ENCODE measurements at places on chromosomes 11 and 22.

- no peak for DNase-seq
Measured at GRCh38 chr11:110075847-110076208, 17.4 kb upstream of the ZC3H12C start.

- no peak for DNase-seq
Measured at GRCh38 chr11:94735907-94736306, 32.2 kb upstream of the AMOTL1 start.

DNA sequence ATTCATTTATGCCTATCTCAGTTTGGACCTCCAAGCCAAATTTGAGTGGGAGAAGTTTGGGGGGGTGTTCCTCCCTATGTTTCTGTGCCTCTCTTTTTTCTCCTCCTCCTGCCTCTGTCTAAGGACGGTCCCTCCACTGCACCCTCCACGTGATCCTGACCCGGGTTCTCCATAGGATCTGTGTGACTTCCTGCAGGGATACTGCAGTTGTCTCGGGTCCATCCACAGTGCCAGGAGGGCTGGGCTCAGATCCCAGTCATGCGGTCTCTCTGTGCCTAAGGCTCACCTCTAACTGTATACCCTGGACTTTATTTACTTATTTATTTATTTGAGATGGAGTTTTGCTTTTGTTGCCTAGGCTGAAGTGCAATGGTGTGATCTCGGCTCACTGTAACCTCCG, 1354.5 kb downstream of the BRD1 start:
- DNase-seq, result no peak

GRCh38 chr22:44524806-44525205, 26.8 kb upstream of the RTL6 start:
- no peak for DNase-seq

DNA sequence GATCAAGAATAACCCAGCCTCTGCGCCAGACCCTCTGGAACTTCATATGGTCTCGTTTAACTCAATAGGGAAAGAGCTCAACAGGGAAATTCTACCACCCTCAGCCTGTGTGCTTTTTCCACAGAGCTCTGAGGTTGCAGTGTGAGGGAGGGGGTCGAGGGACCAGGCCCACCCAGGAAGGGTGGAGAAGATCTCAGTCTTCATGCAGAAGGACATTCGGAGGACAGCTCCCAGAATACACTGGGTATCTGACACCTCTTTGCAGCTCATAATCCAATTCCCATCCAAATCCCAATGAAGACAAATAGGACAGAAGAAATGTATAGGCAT, 56.6 kb downstream of the ST14 start:
- DNase-seq, result no peak

GRCh38 chr22:21990445-21991303, 8.1 kb upstream of the TOP3B start:
- DNase-seq, result no peak

DNA sequence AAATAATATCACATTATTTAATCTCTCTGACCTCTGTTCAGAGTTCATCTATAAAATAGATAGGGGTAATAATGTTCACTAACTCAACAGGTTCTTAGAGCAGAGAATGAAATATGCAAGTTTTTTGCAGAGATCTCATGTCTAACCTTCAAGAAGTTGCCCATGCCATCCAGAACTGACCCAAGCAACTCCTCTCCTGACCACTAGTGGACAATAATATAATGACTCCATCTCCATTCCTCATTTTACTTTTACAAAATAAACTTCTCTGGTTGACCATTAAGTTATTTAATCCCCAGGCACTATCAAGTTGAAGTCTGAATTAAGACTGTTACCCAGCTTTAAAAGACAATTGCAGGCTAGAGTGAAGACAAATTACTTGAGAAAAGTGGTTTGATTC, 382.6 kb downstream of the KCNA4 start:
- DNase-seq, result no peak

- no peak for DNase-seq
Measured at GRCh38 chr11:116680349-116681125, 92.2 kb downstream of the BUD13 start.

GRCh38 chr11:704228-704674, 1.8 kb upstream of the EPS8L2 start:
- no peak for DNase-seq

GRCh38 chr11:26779074-26779865, 57.4 kb upstream of the SLC5A12 start:
- no peak for DNase-seq

- DNase-seq, result no peak
Measured at GRCh38 chr22:45717789-45718188, 46.2 kb downstream of the ATXN10 start.

GRCh38 chr11:120599816-120600420, 88.4 kb downstream of the GRIK4 start:
- DNase-seq, result no peak

DNA sequence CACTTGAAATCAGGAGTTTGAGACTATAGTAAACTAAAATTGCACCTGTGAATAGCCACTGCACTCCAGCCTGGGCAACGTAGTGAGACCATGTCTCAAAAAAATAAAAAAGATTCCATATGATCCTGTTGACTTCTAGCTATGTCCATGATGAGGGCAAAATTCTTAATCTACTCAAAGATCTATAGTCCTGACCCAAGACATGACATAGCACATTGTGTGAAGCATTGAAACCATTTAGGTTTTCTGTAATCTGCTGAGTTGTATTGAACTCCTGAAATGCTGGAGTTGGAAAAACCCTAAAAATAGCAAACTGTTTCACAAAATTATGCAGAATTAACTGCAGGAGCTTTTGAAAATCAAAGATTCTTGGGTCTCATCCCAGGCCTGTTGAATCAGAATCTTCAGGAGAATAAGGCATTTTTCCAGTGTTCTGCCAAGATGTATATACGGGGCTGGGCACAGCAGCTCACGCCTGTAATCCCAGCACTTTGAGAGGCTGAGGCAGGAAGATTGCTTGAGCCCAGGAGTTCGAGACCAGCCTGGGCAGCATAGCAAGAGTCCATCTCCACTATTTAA, 29.8 kb upstream of the LDHA start:
- no peak for DNase-seq

GRCh38 chr11:69008737-69009440, 4.2 kb downstream of the MRGPRF start:
- no peak for DNase-seq

- DNase-seq, result no peak
Measured at GRCh38 chr11:91296629-91297028, 928.0 kb upstream of the FAT3 start.

GRCh38 chr22:38827510-38827909, 16.3 kb downstream of the NPTXR start:
- DNase-seq, result no peak

DNA sequence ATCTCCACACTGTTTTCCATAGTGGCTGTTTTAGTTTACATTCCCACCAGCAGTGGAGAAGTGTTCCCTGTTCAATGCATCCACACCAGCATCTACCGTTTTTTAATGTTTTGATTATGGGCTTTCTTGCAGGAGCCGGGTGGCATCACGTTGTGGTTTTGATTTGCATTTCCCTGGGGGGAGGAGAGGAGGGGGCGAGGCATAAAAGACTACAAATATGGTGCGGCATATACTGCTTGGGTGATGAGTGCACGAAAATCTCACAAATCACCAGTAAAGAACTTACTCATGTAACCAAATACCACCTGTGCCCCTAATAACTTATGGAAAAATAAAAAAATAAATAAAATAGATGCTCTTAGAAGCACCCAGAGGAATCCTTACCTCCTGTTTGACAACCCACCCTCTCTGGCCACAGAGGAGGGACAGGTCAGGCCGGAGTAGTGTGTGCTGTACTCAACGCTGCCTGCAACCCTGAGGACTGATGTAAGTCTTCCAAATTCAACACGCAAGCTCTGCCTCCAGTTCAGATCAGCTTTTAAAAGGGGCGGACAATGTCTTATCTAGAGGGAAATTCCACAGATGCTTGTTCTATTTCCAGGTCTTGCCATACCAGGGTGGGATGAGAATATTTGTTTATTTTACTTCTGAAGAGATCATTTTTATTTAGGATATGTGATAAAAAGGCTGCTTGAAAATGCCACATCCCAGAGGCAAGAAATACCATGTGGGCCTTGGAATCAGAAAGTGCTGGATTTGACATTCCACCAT, 329.6 kb upstream of the B3GAT1 start:
- DNase-seq, result no peak

GRCh38 chr22:40210818-40211217, 33.1 kb downstream of the TNRC6B start:
- no peak for DNase-seq

DNA sequence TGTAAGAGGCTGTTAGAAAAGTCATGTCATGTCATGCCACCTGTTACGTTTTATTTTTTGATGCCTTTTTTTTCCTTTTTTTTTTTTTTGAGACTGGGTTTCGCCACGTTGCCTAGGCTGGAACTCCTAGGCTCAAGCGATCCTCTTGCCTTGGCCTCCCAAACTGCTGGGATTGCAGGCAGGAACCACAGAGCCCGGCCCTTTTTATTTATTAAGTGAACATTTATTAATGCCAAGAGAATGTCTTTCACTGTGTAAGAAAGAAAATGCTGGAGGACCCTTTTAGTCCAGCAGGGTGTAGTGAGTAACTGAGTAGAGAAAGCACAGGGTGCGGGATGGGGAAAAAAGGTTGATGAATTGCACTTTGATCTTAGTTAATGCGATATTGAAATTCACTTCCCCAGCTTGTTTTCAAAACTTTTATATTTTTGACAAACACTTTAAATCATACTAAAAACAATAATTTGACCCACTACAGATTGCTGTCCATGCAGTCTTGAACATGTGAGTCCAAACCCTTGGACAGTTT, 2.3 kb upstream of the XBP1 start:
- no peak for DNase-seq

GRCh38 chr22:25051073-25051472, 98.6 kb downstream of the KIAA1671 start:
- DNase-seq, result no peak

GRCh38 chr22:33529424-33530113, 390.7 kb downstream of the LARGE1 start:
- DNase-seq, result no peak

GRCh38 chr11:70250876-70251658, 19.4 kb upstream of the PPFIA1 start:
- no peak for DNase-seq

DNA sequence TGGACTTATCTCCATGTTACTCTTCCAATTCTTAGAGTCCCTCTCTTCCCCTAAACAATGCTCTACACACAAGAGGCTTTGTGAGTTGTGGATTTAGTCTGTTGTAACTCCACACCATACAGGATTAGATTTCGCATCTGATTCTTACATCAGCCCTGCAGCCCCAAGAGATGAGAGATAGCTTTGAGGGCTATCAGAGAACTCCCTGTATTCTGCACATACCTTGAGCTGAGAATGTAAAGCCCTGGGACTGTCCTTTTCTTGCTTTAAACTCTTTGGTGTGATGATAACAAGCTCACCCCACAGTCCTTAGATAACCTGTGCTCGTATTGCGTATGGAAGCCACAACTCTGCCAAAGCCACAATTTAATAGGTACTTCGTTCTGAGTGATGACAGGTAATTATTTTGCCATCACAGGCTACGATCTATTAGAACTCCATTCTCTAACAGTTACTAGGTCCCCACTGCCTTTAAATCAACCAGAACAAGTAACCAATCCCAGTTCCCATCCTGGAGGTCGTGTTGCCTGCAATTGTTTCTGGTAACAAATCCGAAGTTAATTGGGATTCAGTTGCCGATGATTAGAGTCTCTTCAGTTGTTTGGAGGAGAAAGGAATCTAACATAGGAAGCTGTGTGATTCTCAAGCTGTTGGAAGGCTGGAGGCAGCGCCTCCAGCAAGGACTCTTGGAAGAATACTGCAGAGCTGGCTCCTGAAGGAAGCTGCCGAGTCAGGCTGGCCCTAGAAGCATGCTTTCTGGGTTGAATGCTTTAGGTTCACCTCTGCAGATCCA, 1.3 kb upstream of the PARVG start:
- no peak for DNase-seq

- DNase-seq, result no peak
Measured at GRCh38 chr11:106399076-106399511, 321.6 kb downstream of the AASDHPPT start.

- DNase-seq, result no peak
Measured at GRCh38 chr11:131499199-131499598, 128.8 kb downstream of the NTM start.

DNA sequence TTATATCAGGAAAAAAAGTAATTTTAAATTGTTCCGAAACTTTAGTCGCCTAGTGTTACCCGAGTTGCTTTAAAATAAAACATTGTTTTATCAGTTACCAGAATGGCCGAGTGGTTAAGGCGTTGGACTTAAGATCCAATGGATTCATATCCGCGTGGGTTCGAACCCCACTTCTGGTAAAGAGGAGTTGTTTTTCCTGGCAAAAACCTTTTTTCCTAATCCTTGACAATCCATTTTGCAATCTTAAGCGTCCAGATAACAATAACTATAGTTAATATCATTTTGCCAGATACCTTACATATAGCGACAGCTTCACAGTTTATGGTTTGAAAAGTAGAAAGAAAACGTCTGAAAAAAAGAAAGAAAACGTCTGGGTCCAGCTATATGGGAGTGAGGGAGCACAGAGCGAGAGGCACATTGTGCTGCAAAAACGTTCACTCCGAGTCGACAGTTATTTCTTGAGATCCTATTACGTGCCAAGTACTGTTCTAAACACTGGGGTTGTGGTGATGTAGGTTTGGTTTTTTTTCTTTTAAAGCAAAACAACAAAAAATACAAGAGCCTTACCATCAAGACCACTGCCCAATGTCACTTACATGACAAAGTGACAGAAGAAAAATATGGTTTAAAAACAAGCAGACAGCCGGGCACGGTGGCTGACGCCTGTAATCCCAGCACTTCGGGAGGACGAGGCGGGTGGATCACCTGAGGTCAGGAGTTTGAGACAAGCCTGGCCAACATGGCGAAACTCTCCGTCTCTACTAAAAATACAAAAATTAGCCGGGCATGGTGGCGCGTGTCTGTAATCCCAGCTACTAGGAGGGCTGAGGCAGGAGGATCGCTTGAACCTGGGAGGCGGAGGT, 40.6 kb downstream of the OR4D9 start:
- DNase-seq, result no peak

GRCh38 chr22:27783436-27784119, 18.0 kb downstream of the MN1 start:
- DNase-seq, result no peak

GRCh38 chr22:25668437-25668836, 73.6 kb upstream of the MYO18B start:
- no peak for DNase-seq

GRCh38 chr11:64437426-64437825, 78.5 kb downstream of the RPS6KA4 start:
- DNase-seq, result no peak

DNA sequence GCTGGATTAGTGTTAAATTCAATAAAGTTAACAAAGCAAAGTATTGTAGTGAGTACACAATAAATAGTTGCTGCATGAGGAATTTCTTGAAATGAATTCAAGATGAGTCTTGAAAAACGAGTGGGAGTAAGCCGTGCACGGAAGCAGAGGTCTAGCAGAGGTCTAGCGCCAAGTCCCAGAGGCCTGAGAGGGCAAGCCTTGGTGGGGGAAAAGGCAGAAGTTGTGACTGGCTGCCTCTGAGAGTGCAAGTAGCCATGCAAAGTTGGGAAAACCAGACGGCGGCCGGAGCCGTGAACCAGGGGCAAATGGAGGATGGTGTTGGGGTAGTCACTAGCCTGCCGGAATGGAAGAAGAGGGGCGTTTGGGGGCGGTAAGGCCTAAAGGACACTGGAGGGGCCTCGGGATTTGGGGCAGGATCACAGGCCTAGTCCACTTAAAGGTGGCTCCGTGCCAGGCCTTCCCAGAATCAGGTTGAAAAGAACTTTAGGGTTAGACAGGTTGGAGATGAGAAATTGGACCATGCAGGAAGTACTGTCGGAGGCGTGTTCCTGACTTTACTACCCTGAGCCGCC, 379 bp upstream of the SLC3A2 start:
- no peak for DNase-seq

All from NCI-H1417 treated with DMSO at 0.1 percent for 48 hours (cell line).